ENCODE measurements at places on chromosomes 5 and 9.

DNA sequence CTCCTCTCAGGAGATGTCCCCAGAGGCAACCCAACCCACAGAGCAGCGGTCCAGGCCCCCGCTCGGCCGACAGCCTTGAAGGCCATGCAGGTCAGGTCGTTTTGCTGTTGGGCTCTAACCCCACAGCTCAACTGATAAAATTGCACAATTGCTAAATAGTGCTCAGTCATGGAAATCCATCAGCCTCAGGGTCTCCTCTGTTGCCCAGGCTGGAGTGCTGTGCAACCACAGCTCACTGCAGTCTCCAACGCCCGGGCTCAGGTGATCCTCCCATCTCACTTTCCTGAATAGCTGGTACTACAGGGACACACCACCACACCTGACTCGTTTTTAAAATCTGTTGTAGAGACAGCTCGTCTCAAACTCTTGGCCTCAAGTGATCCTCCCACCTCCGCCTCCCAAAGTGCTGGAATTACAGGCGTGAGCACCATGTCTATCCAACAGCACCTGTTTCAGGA lies 18.3 kb downstream of the BRD3OS start:
- DNase-seq, result no peak

DNA sequence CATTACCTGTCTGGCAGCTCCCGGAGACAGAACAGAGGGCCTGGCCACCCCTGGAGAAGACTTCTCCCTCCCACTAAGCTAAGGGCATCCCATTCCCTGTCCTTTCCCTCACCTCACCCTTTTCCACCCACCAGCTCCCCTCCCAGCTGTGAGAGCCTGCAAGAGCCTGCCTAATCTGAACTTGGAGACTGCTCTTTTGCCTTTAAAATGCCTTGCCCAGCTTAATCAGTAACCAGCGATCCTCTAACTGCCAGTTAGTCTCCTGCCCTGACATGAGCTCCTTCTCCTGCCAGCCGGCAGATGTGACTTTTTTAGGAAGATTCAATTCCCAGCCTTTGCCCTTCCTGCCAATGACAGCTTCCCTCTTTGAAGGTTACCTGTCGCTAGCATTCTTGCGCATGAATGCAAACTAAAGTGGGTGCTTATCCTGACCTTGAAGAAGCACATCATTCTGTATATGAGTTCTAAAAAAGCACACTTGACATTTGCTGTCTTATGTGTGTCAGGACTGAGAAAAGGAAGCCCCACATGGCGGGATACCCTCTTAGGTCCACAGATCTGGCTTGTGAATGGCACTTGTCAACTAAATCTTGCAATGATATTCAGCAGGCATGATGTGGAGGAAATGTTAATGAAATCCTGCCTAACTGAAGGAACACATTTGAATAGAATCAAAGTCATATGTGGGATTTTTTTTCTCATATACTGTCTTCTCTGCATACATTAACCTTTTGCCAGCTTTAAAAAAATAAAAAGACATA lies 411.2 kb upstream of the SLC30A5 start:
- no peak for DNase-seq

GRCh38 chr5:94395468-94395867 lies 222.9 kb downstream of the KIAA0825 start:
- no peak for DNase-seq

- DNase-seq, result no peak
Observed at GRCh38 chr5:76473661-76474060, 70.6 kb downstream of the IQGAP2 start.

DNA sequence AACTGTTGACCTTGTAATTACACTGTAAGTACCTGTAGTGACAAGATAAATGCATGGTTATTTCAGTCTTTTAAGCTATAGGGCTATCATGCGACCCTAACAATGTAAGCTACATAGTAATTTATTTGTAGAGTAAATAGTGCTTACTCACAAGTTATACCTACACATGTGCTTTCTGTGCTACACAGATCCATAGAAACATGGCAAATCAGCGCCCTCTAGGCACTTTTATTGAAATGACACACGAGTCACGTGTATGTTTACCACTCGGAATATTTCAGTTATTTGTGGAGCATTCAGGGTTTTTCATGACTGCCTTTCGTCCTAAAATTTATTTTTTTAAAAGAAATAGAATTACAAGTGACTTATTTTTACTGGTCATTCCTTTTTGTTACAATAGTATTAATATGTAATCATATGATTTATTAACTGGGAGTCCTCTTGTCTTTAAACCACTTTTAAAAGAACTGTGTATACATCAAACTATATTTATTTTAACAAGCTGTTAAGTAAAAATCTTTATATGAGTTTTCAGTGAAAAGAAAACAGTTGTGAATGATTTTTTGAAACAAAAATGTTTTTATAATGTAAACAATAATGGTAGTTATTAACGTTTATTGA lies 1242.3 kb upstream of the WWC1 start:
- peak; percentile 30 for DNase-seq

GRCh38 chr5:68534131-68534940 lies 318.8 kb downstream of the PIK3R1 start:
- peak; percentile 69 for DNase-seq

GRCh38 chr5:35229076-35230037 lies 930 bp downstream of the PRLR start:
- DNase-seq, result no peak

DNA sequence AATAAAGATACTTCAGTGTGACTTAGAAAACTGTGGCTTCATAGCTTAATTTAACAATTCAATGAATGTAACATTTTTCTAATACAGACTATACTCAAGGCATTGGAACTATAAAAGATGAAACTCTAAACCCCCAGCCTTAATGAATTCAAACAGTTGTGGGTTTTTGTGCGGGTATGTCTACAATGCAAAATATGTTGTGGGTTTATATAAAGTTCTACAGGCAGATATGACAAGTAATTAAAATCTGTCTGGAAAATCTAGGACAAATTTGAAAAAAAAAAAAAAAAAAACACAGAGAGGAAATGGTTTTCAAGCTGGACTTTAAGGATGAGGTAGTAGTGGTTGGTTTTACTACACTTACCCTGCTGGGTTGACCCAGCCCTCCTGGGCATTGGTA lies 467.5 kb upstream of the TLE4 start:
- DNase-seq, result no peak

DNA sequence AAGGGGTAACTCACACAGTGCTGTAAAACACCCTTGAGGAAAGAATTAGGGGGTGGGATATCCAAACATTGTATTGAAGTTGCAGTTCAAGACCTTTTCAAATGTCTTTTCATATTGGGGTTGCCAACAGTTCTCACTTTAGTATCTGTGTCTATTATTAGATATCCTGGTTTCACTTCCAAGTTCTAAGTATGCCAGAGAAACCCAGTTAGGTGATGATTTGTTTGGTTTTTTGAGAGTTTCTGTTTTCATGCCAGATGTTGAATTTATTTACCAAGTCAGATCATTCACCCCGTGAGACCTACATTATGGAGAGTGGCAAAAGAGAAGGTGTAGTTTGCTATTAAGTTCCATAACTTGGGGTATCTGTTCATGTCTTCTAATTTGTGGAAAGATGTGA lies 64.5 kb downstream of the C9orf152 start:
- no peak for DNase-seq

DNA sequence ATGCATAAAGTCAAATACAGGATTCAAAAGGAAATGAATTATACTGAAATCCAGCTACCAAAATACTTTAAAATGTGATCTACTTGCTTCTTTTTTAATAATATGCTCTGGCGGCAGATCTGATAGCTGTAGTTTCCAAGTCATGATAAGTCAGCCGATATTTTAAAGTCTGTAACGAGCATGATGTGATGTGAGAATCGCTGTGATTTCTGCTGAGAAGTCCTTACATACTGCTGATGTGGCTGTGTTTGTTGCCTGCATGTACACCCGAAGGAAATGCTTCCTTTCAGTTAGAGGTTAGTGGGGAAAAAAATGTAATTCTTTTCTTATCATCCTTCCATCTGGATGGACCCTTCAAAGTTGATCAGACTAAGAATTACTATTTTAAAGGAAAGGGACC lies 4.8 kb upstream of the SEMA4D start:
- DNase-seq, result no peak

- no peak for DNase-seq
Observed at GRCh38 chr5:128276537-128277216, 193.1 kb downstream of the SLC12A2 start.

DNA sequence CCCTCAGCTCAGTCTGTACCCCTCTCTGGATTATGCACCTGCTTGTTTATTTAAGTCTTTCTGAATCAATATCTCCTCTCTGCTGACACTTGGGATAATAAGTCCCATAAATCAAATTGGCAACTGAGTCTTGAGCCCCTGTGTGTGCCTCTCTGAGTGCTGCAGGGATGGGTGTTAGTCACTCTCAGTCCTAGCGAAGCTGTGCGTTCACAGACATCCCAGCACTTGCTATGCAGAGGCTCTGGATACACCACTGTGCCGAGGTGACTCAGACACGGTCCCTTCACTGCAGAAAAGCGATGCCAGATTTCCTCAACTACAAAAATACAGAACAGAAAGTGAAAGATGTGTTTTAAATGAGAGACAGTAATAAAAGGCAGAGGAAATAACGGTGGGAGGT lies 4.1 kb upstream of the KCNMB1 start:
- DNase-seq, result no peak

DNA sequence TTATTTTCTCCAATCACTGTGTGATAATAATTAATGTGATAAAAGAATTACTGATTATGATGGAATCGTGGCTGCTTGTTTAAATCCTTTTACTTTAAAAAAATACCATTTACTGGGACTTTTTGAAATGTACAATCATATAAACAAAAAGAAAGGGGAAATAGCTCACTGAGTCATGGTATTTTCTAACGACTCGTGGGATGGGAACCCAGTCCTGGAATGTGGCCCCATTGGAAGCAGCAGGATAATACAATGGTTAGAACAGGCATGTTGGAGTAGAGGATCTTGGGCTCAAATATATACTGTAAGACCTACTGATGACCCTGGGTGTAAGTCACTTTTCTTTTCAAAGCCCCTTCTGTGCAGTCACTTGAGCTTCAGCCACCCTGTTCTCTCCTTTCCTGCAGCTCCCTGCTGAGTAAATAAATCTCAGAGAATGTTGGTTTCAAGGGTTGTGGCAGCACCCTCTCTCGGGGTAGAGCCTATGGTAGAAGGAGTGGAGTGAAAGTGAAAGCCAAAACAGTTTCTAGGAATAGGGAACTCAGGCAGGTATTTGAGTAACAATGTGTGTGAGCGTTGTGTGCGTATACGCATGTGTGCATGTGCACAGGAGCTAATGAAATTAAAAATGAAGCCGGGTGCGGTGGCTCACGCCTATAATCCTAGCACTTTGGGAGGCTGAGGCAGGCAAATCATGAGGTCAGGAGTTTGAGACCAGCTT lies 40.8 kb upstream of the LARP1 start:
- no peak for DNase-seq

- no peak for DNase-seq
Observed at GRCh38 chr9:113449376-113449775, 14.2 kb upstream of the RGS3 start.

DNA sequence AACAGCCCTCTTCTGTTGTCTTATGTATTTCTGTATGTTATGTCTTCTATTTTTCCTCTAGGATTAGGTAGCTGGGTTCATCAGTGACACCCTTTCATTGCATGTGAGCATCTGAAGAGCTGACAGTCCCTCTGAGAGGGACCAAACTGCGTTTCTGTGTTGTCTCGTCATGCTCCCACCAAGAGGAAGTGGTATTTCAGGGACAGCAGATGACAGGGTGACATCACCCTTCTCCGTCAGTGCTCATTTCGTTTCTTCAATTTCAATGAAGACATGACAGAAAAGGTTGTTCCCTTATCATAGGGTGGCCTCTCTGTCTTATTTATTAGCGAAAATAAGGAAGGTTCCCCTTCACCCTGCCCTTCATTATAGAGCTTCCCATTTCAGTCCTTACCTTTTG lies 225.9 kb upstream of the NR4A3 start:
- no peak for DNase-seq

DNA sequence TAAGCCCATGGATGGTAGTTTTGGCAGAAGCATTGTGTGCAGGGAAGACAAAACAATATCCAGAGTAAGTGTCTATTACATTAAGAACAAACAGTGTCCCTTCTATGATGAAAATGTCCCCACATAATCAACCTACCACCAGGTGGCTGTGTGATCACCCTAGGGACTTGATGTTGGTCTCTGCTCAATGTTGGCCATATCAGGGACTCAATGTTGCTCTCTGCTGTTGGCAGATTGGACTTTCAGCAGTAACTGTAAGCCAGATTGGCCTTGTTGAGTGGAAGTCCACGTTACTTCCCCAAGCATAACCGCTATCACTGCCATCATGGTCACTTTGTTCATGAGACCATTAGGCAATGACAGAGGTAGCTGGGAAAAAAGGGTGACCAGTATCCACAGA lies 52.8 kb upstream of the PRSS3 start:
- DNase-seq, result no peak

GRCh38 chr9:127166651-127167524 lies 44.5 kb upstream of the ANGPTL2 start:
- no peak for DNase-seq

- no peak for DNase-seq
Observed at GRCh38 chr5:14215901-14216300, 72.8 kb downstream of the TRIO start.

DNA sequence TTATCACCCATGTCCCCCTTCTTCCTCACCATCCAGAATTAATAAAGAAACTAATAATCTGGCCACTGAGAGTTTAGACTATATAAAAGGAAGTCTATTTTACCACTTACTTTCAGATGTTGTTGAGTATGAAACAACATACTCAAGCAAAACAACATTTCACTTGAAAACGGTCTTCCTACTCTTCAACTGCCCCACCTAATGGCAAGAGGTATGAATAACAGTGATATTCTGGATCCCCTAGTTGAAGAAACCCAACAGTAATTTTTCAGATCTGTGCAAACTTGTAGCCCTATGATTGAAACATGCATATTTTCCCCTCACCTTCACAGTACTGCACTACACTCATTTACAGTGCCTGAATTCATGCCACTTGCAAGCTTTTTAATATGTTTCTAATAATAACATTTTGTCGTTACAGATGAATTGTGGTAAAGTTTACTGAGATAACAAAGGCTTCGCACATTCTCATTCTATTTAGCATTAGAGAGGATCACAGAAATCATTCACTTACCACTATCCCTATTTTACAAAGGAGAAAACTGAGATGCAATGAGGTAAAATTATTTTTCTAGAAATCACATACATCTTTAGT lies 267.9 kb upstream of the PDE4D start:
- DNase-seq, result peak; percentile 56

- DNase-seq, result no peak
Observed at GRCh38 chr9:108271646-108272348, 584.0 kb downstream of the ACTL7B start.

GRCh38 chr5:160799184-160799583 lies 52.8 kb downstream of the ATP10B start:
- DNase-seq, result no peak

DNA sequence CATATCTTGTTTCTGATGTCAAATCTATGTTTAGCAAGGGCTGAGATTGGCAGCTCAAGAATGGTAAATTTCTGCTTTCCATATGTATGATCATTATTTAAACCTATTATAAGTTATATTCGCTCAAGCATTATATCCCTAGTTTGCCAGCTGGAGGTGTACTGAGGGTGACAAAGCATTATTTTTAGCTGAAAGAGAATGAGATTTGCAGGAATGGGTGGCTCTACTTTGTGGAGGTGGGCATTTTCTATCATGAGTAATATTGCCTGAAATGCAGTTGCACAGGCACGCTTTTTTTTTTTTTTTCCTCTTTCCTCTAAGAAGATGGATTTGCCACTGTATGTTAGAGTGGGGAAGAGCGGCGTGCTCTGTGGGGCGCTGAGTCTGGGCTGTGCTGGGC lies 393.8 kb downstream of the EBF1 start:
- DNase-seq, result no peak
